ENCODE measurements at places on chromosomes 2 and 18. TPM values are rescaled to one million over a fixed set of nuclear protein-coding genes. Genes with fewer than 3 reads are reported as not detected.

Gene ZAP70
- total RNA-seq = not detected

Gene RETREG2
- 64.5 TPM for total RNA-seq

Gene GAD1
- 2.5 TPM for total RNA-seq

Gene HTR2B
- not detected for total RNA-seq

Gene ZC3H15
- 98.8 TPM for total RNA-seq

Gene ZNF396
- 2.0 TPM for total RNA-seq

DNA sequence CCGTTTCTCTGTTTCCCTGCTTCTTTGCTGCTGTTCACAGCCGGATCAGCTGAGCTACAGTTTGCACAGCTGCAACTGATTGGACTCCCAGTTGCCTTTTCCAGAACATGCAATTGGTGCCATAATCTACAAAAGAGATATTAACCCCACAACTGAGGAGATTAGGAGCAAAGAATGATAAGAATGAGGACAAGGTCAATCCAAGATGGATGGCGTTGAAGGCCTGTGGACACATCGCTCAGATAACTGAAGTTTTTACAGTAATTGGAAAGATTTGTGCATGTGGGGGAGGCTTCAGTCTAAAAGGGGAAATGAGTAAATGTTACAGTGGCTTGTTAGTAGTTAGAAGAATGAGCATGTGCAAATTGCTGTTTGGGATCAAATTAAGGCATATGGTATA is 263.2 kb downstream of the TGIF1 start:
- H3K4me1 ChIP-seq = peaks cover 8% of the 10 kb centered on the region
- no peaks in the 10 kb centered on the region for H3K36me3 ChIP-seq
- no peak for DNase-seq
- H3K4me3 ChIP-seq = no peak overlapping the region

DNA sequence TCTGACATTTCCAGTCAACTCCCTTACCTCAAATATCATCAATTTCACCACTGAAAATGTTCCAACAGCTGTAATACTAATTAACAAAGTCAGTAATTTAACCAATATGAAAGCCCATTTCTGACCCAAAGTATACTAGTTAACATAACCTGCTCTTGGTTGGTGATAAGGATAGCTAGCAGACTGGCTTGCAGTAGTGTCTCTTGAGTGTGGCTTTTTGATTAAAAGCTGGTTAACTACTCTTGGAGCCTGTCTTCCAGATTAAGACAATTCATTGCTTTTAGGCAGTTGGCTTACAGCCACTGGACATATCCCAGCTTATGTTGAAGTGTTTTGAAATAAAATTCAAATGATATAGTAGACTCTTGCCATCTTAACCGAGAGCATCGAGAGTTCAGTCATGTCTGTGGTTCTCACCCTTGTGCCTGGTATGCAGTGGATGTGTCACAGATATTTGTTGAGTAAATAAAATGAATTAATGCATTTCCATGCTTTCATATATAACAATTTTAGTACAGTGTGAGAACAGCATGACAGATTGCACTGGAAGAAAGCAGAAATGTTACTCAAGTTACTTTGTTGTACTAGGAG is 158.1 kb downstream of the TANC1 start:
- H3K4me1 ChIP-seq = peaks cover 46% of the 10 kb centered on the region
- no peaks in the 10 kb centered on the region for H3K27me3 ChIP-seq
- no peak for DNase-seq
- no peak overlapping the region for H3K4me3 ChIP-seq
- peaks cover 27% of the 10 kb centered on the region for H3K36me3 ChIP-seq
- H3K27ac ChIP-seq = no peak overlapping the region

- peaks cover 12% of the 10 kb centered on the region for H3K4me1 ChIP-seq
- H3K27ac ChIP-seq = no peak overlapping the region
- no peak overlapping the region for H3K4me3 ChIP-seq
- no peaks in the 10 kb centered on the region for H3K36me3 ChIP-seq
- DNase-seq = peak; percentile 62
Observed at GRCh38 chr2:3728104-3729054, 25.0 kb downstream of the DCDC2C start.
